ENCODE measurements at places on chromosomes 3 and 15.

DNA sequence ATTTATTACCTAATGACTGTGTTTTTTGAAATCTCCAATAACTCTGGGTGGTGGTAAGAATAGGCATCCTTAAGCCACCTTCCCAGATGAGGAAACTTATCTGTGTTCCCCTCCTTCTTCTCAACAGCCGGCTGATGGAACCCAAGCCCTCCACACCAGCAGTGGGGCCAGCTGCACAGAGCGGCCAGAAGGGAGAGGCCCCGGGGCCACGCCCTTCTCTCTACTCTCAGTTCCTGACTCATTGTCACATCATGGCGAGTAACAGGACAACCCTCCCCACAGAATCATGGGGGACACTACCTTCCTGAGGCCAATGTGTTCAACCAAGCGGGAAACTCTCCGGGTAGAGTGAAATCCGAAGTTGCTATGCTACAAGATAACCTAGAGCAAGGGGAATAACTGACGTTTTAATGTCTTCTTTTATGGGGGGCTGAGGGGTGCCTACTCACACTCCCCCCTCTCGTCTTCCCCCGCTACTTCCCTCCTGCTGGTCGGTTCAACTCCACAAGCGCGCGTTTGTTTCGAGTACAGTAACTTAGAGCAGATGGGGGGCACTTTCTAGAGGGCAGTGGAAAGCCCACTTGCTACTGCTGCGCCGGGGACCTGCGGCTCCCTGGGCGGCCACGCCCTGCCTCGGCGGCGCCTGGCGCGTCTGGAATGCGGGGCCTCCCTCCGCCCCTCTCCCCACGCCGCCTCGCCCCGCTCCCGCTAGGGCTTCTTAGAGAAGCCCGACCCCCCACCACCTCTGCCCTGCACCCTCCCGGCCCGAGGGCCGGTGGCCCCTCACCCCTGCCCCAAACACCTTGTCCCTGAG lies 621 bp downstream of the ANXA2 start:
- peak; percentile 86 for DNase-seq

DNA sequence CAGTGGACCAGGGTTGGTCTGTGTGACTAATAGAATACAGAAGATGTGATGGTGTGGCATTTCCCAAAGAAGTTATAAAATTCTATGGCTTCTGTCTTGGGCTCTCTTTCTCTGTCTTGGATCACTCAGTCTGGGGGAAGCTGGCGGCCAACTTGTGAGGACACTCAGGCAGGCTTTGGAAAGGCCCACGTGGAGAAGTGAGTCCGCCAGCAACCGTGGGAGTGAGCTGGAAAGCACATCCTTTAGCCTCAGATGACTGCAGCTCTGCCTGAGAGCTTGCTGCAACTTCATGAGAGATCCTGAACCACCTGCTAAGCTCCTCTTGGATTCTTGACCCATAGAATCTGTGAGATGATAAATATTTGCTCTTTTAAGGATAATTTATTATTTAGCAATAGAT lies 72.0 kb upstream of the RASGRP1 start:
- DNase-seq: no peak

- DNase-seq: no peak
Measured at GRCh38 chr3:31538801-31539200, 6.1 kb downstream of the STT3B start.

DNA sequence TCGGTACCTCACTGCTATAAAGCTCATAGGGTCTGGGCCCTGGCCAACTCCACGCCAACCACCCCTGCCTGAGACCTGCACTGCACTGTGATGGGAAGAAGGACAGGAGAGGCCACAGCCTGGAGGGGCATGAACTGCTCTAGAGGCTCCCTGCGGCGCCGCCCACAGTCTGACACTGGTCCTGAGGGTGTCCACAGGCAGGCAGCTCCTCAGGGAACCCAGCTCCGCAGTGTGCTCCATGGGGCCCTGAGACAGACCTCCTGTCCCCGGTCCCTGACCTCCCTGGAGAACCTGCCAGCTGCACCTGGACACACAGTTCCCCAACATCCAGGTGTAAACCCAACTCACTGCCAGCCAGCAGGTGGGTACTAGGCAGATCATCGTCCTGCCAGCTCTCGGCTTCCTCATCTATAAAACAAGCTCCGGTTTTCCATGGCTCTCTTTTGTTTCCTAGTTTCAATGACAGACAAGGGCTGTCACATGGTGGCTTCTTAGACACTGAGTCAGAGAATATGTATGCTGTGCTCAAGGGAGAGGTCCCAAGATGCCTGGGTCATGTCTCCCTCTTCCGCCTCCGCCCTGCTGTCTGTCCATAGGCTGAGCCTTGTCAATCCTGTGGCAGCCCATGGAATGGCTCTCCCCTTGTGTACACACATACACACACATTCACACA lies 5.1 kb upstream of the HAPLN3 start:
- no peak for DNase-seq

All from NCI-H69 (cell line).